ENCODE measurements at places on chromosomes 4 and X.

- no peak for DNase-seq
These were observed 84.1 kb upstream of the NEIL3 start for GRCh38 chr4:177225605-177226004.

GRCh38 chr4:187127456-187127855 is 403.8 kb upstream of the FAT1 start:
- DNase-seq = no peak

- no peak for DNase-seq
These were observed 212.7 kb downstream of the CENPC start for GRCh38 chr4:67332627-67333026.

DNA sequence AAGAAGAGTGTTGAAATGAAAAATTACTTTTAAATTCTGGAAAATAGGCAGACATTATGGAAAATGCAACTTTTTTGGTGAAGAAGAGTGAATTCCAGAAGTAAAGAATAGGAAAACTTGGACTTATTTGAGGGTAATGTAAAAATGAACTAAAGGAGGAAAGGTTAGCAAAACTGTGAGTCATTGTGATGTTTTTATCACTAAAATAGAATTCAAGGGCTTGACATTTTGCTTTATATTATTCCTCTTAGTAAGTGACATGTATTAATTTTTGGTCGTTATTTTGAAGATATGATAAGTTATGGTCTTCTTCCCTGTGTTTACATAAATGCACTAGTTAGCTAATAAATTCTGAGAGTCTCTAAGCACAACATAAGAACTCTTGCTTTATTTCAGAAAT is 390.9 kb downstream of the FAT4 start:
- no peak for DNase-seq

GRCh38 chr4:113293043-113293560 is 243.6 kb downstream of the ANK2 start:
- DNase-seq = no peak

GRCh38 chrX:25287521-25287920 is 271.8 kb upstream of the ARX start:
- no peak for DNase-seq

GRCh38 chrX:69228732-69229131 is 63.5 kb upstream of the PJA1 start:
- no peak for DNase-seq

DNA sequence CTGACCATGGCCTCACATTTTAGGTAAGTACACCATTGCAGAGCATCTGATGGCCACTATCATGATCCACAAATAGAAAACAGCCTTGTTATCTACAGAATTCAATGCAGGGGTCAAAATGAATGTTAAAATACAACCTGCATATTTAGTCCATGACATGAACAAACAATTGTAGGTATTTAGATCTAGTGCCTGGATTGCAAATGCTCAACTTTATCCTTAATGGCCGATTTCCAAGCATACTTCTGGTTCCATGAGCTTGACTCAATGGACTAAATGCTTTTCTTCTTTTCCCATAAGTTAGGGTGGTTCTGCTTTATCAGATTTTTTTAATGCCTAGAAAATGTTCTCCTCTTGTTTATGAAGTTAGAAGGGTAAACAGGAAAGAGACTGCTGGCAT is 139.2 kb upstream of the TTC29 start:
- no peak for DNase-seq

- no peak for DNase-seq
These were observed 27.2 kb downstream of the NOP14 start for GRCh38 chr4:2935762-2936743.

GRCh38 chr4:38411981-38412536 is 251.9 kb upstream of the KLF3 start:
- DNase-seq = no peak

- DNase-seq = no peak
These were observed 36.9 kb downstream of the INTS6L start for GRCh38 chrX:135557344-135557743.

GRCh38 chr4:185033950-185034349 is 15.7 kb downstream of the HELT start:
- no peak for DNase-seq

DNA sequence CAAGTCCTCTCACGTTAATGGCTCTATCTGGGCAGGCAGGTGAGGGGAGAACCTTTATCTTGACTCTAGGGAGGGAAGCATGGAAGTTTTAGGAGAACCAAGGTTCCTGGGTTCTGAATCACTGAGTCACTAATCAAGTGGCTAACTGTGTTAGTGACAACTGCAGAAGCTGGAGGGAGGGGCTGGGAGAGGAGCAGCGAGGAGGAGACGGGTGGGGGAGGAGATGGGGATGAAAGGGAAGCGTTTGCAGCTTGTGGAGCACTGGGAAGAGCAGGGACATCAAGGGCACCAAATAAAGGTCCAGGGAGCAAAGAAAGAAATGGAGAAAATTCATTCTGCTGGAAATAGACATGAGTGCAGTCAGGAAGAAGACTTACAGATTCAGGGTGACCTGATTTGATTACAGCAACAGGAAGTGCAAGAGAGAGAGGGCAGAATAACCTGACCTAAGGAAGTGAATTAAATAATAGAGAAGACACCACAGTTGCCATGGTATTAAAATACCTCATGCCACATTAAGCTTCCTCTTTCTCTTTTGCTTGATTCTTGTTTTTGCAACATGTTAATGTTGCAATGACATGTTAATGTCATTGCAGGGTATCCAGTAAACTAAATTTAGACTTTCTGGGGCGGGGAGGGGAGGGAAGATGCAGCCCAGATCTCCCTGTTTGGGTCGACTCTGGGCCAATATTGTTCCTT is 4.5 kb upstream of the SETD7 start:
- no peak for DNase-seq

DNA sequence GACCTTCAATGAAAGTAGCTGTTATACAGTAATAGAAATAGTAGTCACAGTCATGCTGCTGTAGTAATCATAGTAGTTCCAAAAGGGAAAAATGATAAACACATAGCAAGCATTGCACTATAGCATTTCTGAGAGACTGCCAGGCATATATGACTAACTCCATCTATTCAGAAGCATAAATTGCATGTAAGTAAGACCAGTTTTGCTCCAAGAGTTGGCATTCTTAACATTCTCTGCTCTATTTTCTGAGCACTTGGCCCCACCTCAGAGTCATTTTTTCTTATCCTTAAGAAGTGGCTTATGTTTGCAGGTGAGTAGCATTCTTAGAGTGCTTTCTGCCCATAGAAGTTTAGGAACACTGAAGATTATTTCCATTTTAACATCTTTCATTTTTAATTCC is 490.3 kb upstream of the TECRL start:
- DNase-seq = no peak

DNA sequence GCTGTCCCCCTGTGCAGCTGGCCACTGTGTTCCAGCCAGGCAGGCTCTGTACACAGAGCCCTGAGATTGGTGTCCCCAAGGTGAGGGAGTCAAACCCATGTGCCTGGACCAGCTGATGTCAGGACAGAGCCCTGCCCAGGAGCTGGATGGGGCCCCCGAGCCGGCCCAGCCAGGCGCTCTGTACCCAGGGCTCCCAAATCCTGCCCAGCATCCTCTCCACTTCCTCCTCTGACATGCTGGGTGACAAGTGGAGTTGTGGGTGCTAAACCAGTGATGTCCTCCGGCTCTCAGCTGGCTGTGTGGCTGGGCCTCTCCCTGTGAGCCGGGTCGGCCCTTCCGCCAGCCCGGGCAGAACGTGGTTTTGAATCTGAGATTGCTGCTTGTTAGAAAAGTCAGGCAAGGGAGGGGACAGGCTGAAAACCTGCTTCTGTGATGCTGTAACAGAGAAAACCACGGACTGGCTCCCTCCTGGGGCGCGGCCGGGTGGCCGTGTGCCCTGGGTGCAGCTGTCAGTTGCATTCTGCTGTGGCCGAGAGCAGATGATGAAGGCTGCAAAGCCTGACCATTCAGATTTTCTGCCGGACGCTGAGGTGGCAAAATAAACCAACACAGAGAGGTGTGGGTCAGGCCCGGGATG is 7.9 kb upstream of the CPLX1 start:
- no peak for DNase-seq

GRCh38 chr4:135739354-135739753 is 1537.8 kb upstream of the PABPC4L start:
- no peak for DNase-seq

DNA sequence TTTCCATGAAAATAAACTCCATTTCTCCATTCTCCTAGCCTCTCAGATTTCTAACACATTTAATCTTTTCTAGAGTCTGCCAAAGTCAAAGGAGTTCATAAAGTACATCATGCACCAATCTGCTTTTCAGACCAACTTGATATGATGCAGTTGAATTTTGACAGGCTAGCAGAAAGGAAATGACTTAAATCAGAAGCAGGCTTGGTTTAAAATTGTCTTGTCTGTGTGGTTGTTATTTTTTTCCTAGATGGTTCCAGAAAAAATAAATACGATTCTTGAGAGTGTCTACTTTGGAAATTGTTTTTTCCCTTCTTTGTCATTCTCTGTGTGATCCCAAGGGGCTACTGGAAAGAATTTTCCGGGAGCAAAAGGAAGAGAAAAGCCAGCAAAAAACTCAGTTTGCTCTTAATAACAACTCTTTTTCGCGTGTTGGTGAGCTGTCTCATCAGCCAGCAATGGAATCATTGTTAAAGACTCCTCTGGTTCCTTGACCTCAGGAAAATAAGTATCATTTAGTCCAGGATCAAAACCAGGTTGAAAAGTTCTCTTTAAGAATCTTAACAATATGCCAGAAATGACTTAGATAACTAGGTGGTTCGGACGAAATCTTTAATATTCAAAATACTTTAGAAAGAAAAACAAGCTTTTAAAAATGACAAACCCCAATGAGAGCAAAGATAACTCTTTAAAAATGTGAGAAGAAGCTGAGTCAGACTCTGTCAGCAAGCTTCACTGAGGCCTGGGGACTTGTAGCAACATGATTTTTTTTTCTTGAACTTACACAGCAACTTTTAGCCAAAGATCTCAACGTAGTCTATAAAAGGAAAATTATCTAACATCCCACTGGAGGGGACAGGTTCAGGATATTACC is 49.7 kb upstream of the GAB1 start:
- no peak for DNase-seq

- DNase-seq = no peak
These were observed 17.5 kb upstream of the RAB9B start for GRCh38 chrX:103849558-103849957.

GRCh38 chr4:54487491-54487890 is 170.3 kb upstream of the KIT start:
- no peak for DNase-seq

DNA sequence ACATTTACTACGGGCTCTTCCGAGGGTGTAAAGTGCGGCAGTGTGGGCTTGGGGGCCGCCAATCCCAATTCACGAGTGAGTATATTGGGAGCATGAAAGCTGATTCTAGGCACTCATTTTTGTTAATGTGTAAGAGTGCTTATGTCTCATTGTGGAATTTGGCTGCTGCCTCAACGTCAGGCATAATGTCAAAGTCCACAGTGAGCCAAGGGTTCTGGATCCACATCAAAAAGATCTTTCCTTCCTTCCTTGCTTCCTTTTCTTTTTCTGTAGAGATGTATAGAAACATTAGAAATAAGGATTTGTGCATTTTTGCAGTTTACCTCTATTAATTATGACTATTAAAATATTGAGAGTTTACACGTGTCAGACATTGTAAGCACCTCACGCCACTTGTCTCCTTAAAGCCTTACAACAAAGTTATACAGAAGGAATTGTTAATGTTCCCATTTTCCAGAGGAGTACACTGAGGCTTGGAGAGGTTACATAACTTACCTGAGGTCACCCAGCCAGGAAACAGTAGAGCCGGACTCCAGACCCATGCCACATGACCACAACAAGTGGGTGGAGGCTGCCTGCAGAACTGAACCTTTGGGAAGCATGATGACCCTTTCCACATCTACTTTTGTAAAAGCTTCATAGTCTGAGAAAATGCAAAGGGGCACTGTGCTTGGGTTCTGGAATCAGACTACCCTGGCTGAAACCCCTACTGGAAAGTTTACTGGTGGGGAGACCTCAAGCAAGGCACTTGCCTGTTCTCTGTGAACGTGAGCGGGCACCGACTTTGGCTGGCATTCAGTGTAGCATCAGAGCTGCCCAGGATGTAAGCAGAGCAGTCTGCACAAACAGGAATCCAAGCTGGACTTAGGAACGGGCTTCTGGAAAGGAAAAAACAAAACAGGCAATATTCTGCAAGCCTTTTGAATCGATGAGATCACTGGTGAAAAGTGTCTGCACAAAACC is 761 bp downstream of the CLRN2 start:
- no peak for DNase-seq

GRCh38 chr4:83618431-83618830 is 82.5 kb downstream of the GPAT3 start:
- DNase-seq = no peak

DNA sequence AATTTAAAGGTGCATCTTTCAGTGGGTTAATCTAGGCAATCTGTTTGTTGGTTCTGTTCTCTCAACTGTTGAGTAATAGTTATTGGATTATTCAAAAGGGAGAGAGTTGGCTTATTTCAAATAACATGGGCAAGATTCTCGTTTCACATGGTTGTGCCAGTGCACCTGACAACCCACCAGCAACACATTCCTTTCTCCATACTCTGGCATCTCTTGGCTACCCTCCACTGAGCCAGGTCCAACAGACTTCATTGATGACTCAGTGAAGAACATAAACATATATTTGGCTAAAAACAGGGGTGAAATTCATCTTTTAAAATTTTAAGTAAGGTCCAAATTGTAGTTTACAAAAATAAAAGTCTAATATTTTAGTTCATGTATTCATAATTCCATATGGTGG is 967.2 kb downstream of the RPA4 start:
- DNase-seq = no peak

GRCh38 chrX:739611-740010 is 109.0 kb downstream of the SHOX start:
- no peak for DNase-seq

DNA sequence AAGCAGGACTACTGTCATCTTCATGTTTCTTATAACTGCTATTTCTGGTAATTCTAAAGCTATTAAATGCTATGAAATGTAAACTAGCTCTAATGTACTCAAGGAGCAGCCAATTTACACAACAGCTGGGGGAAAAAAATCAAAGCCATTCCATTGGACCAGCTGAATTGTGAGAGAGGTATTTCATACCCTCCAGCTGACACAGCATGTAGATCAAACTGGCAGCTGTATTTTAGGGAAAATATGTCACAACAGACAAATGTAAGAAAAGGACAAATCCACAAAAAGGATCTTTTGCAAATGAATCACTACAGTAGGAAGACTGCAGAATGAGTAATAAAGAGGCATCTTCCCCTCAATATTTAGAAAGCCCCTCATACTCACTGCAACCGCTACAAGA is 65.2 kb upstream of the FAM47B start:
- DNase-seq = no peak

GRCh38 chrX:102978594-102978993 is 41.5 kb downstream of the RAB40AL start:
- no peak for DNase-seq

GRCh38 chr4:155676430-155676825 is 9.8 kb downstream of the GUCY1A1 start:
- no peak for DNase-seq

- no peak for DNase-seq
These were observed 12.8 kb downstream of the AFF1 start for GRCh38 chr4:86947501-86948120.

- DNase-seq = no peak
These were observed 58.6 kb downstream of the NDST4 start for GRCh38 chr4:115054836-115055235.

All from stimulated activated CD8-positive, alpha-beta memory T cell treated with anti-CD3 and anti-CD28 coated beads, Interleukin-7, amount 100 ng/mL, for 1 hour (primary cell).